ENCODE measurements at places on chromosomes 3 and 15.

GRCh38 chr3:12235691-12236090, 53.2 kb upstream of the PPARG start:
- no peak for DNase-seq

DNA sequence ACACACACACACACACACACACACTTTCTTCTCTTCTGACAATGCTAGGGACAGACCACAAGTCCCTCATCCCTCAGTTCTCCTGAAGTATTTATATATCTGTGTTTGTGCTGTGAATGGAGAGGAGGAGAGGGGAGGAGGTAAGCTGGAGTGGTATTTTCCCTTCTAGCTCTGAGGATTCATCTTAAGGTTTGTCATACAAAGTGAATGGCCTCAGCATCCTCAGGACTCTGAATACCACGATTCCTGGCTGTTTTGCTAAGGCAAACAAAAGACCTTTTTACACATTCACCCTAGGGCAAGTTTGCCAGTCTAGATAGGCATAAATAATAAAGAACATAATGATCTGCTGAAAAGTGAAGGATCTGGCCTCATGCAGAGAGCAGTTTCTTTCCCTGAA, 65.7 kb upstream of the CHMP2B start:
- no peak for DNase-seq

GRCh38 chr15:95150466-95150865, 919.1 kb downstream of the MCTP2 start:
- no peak for DNase-seq

DNA sequence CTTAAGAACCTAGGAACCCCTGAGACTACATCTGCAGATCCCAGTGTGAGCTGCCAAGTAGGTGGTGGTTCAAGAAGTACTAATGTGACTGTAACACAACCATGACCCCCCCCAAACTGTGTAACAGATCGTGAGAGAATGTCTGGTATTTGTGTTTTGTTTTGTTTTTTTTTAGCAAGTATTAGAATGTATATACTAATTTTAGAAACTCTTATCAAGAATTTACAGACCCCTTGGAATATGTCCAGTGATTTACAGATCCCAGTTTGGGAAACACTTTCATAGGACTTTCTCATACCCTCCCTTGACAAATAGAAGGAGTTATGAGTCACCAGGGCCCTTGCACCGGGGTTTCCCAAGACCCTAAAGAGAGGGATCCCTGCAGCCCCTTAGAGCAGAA, 79.8 kb downstream of the SEMA5B start:
- DNase-seq: no peak

DNA sequence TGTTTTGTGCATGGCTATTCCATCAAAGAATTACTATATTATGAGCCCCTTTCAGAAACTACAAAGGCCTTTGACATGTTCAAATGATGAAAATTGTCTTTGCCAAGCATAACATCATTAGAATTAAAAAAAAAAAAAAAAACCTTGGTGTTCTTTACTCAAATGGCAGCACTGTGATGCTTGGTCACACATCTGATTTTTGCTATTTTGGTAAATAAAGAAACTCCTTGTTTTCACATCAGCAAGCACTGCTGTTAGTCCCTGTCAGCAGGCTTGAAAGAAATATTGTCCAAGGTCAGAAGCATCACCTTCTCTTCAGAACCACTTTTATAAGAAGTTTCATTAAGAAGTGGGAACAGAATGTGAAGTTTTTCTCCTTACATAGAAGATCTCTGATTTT, 537.3 kb downstream of the MFSD1 start:
- DNase-seq: no peak

DNA sequence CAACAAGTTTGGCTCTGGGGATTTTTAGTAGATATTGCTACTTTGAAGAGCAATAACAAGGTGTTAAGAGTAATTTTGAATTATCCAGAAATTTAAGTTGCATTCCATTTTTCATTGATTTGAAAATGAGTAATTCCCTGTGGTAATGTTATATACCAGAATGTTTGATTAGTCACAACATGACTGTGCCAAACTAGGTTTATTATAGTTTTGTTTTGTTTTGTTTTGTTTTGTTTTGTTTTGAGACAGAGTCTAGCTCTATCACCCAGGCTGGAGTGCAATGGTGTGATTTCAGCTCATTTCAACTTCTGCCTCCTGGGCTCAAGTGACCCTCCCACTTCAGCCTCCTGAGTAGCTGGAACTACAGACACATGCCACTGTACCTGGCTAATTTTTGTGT, 40.7 kb downstream of the CNOT10 start:
- DNase-seq: no peak

DNA sequence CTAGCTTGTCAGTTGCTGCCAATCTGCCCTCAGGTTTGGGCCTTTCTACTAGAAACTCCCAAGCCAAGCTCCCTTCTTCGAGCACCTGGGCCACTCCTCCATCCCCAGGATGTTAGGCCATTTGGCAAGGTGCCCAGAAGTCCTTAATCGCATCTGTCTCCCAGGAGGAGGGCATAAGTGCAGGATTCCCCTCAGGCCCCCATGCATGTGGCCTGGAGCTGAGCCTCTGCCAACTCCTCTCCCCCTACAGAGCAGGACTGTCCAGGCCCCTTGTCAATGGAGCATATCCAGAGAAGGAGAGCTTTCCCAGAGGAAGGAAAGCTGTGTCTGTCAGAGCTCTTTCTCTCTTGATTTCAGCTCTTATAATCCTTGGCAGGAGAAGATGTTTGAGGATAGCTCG, 182.6 kb upstream of the ROPN1 start:
- DNase-seq: no peak

DNA sequence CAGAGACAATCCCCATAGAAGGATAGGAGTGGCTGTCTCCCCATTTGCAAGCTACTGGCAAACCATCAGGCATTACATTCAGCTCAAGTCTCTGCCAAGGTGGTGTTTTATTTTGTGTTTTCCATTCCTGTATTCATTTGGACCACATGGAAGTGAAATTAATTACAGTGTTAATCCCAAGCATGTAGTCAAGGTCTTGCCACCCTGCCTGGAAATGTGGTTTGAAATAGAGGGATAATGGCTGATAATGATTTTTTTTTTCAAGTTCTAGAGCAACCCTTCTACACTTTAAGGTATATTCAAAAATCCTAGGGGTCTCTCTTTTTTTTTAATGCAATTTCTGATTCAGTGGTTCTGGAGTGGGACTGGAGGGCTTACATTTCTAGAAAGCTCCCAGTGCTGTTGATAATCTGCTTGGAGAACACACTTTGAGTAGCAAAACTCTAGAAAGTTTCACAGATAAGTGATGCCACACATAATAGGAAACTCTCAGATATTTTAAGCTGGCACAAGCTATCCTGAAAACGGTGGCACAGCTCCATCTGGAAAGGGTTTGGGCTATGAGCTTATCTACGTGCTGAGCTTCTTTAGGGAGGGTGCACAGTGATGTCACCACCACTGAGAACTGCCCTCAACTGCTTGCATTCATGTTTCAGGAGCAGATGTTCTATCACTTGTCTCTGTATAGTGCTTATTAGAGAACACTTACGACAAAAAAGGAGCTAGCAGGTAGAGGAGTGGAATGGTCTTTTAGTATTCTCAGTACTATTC, 140.1 kb upstream of the IL12A start:
- no peak for DNase-seq

- DNase-seq: no peak
These were observed 529.2 kb downstream of the FOXP1 start for GRCh38 chr3:71054312-71054711.

DNA sequence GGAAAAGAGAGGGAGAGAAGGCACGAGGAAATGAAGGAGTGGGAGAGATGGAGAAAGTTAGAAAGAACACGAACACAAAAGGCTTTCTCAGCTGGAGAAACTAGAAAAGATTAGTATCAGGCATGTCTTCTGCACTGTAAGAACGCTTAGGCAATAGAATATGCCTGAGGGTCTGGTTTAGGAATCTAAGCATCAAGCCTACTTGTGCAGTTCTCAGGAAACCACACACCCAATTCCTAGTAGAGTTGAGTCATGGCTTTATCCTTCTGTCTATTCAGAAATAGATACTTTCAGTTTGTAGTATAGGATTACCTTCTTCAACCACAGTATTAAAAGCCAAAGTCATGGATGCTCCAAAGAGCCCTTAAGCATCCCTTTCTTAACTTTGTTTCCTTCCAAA, 969.4 kb downstream of the NTRK3 start:
- DNase-seq: no peak

GRCh38 chr15:47218295-47218694, 499.0 kb upstream of the SEMA6D start:
- no peak for DNase-seq

- DNase-seq: no peak
These were observed 41.5 kb downstream of the CHD2 start for GRCh38 chr15:92941668-92942067.

- DNase-seq: no peak
These were observed 30.1 kb upstream of the TIMP4 start for GRCh38 chr3:12188681-12189287.

GRCh38 chr3:10485380-10485779, 20.0 kb downstream of the ATP2B2 start:
- DNase-seq: no peak

DNA sequence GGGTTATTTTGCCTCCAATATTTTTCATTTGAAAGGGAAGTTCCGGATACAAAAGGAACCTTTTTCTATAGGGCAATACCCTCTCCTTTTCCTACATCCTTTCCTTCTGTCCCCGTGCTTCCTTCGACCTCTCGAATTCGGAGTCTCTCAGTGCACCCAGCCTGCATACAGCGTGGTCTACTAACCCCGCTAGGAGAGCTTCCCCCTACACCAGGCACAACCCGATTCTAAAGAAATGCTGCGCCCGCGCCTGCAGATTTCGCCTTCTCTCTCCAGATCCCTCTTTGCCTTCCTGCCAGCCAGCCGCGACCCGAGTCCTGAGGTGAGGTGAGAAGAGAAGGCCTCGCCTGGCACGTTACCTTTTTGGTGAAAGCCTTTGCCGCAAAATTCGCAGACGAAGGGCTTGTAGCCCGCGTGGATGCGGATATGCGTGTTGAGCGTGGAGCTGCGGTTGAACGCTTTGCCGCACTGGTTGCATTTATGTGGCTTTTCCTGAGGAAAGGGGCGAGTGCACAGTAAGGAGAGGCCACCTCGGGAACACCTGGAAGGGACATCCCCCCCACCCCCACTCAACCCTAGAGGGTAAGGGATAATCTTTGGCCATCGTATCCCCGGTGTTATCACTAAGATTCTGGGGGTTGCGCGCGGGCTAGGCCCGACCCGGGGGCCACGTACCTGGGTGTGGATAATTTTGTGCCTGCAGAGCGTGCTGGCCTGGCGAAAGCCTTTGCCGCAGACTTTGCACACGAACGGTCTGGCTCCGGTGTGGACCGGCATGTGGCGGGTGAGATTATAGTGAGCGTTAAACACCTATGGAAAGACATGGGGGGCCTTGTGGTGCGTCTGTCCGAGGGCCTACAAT, 2.3 kb downstream of the FEZF2 start:
- DNase-seq: no peak

- no peak for DNase-seq
These were observed 3.2 kb upstream of the ANKRD63 start for GRCh38 chr15:40286061-40286532.

DNA sequence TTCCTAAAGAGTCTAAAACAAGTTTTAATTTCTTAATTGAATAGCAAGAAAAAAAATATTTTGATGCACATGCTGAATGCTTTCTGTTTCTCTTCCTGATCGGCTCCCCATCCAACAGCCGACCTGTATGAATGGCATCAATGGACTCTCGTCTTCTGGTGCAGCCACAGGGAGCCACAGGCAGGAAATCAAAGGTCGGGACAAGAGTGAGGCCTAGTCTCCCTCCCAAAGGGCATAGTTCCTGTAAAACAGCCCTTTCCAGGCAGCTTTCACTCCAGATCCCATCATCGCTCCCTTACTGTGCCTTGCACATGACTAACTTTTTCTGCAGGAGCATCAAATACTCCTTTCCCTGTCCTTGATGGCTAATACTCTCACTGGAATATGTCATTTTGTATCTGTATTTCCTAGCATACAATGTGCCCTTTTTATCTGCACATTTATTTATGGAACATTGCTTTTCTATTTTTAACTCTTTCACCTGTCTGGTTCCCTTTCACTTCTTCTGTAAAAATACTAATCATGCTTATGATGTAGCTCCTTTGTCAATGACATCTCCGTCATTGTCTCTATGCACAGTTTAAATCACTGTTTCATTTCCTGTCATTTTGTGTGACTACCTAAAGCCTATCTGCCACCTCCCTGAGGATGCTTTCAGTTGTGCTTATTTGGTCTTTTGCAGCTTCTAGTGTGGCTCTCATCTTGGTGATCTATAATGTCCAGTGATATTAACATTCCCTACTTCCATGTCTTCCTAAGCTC, 326.2 kb downstream of the CTNNB1 start:
- no peak for DNase-seq

GRCh38 chr3:101813817-101814440, 34.9 kb downstream of the NXPE3 start:
- no peak for DNase-seq

- no peak for DNase-seq
These were observed 193.5 kb downstream of the RAP2B start for GRCh38 chr3:153355559-153355958.

DNA sequence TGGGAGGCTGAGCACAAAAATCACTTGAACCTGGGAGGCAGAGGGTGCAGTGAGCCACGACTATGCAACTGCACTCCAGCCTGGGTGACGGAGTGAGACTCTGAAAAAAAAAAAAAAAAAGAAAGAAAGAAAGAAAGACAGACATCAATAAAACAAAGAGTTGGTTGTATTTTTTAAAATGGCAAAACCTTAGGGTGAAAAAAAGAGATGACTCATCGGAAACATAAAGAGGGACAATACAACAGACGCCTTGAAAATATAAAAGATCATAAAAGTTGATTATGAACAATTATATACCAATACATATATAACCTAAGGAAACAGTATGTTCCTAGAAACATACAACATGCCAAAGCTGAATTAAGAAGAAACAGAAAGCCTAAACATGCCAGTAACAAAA, 92.8 kb downstream of the SCAPER start:
- DNase-seq: no peak

- no peak for DNase-seq
These were observed 43.3 kb downstream of the TUBGCP4 start for GRCh38 chr15:43414196-43414595.

- DNase-seq: no peak
These were observed 1.8 kb downstream of the LIMD1 start for GRCh38 chr3:45596290-45596791.

DNA sequence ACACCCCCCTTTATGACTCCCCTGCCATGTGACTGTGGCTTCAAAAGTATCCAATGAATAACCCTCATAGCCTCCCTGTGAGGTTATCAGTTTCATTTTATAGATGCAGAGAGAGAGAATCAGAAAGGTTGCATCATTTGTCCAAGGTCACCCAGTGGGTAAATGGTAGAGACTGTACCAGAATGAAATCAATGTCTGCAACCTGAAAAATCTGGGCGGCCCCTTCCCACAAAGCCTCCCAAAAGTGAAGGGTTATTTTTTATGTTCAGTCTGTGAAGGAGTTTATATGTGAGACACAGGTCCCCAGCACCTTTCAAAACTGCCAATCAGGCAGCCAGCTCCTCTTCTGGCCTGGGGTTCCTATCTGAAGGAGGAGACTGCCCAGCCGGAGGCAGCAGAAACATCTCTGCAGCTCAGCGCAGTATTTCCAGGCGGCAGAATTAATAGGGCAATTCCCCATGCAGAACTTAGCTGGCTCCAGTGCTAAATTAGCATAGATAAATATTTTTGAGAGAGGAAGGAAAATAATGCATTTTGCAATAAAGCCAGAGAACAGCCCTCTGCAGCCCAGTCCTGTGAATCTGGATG, 130.8 kb upstream of the PRR20G start:
- no peak for DNase-seq

Data from stimulated activated CD8-positive, alpha-beta memory T cell treated with anti-CD3 and anti-CD28 coated beads, Interleukin-2, amount 100 ng/mL, for 1 hour (primary cell).